ENCODE measurements at places on chromosomes 4 and X.
A peak's percentile ranks its signal among the peaks of the same experiment; 100 is the strongest.

DNA sequence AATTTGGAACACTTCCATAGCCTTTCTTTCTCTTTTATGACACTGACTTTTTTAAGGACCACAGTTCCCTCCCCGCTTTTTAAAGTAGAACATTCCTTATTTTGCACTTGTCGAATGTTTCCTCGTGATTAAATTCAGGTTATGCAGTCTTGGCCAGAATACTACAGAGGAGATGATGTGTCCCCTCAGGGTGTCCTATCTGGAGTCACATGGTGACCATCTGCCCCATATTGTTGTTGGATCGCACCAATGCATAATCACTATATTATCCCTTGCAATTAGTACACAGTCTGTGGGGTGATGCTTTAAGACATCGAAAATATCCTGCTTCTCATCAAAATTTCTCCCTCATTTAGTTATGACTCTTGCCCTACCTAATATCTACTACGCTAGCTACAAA, 27.4 kb downstream of the WDFY3 start:
- no peak for DNase-seq

- no peak for DNase-seq
These were observed 3.5 kb downstream of the ADH6 start for GRCh38 chr4:99215521-99215920.

DNA sequence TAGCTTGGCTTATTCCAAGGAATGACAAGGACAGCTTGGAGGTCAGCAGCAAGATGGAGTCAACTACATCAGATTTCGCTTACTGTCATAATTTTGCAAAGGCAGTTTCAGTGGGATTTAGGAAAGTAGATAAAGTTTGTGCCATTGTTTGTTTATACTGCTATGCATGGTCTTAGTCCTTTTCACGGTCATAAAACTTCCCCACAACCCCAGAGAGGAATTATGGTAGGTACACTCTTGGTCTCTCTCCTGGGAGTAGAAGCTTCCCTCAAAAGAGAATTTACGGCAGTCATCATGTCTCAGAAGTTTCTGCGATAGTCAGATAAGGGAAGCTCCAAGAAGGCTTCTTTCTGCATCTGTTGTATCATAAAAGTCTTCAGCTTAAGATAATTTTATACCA, 27.9 kb upstream of the HERC6 start:
- DNase-seq: no peak

DNA sequence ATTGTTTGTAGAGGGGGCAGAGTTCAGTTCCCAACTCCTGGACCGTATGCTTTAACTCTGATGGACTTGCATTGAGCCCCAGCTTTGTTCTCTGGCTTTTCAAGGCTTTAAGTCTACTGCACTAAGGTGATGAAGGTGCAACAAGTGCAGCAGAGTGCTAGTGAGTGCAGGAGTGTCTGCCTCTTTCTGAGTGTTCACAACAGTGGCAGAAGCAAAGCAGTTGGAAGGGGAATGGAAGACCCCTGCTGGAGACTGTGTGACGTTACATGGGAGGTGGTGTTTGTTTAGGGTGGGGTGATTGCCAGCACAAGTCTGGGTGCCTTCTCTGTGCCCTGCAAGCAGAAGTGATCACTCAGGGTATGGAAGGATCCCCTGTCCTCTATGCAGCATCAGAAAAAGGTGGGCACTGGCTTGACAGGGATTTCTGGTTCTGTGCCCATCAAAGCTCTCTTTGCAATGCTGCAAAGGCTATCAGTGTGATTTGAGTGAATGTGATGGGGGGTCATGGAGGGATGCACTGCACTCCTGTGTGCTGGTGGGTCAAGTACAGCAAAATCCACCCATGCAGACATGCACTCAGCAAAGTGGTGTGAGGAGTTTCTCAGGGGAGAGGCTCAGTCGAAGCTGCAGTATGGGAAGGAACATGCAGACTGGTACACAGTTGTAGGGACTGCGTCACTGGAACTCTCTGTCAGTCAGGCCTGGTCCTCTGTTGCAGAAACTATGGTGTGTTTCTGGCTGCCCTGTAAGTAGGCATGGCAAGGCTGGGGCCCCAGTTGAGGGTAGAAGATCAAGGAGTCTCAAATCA, 70.9 kb upstream of the UGT2B7 start:
- DNase-seq: no peak

DNA sequence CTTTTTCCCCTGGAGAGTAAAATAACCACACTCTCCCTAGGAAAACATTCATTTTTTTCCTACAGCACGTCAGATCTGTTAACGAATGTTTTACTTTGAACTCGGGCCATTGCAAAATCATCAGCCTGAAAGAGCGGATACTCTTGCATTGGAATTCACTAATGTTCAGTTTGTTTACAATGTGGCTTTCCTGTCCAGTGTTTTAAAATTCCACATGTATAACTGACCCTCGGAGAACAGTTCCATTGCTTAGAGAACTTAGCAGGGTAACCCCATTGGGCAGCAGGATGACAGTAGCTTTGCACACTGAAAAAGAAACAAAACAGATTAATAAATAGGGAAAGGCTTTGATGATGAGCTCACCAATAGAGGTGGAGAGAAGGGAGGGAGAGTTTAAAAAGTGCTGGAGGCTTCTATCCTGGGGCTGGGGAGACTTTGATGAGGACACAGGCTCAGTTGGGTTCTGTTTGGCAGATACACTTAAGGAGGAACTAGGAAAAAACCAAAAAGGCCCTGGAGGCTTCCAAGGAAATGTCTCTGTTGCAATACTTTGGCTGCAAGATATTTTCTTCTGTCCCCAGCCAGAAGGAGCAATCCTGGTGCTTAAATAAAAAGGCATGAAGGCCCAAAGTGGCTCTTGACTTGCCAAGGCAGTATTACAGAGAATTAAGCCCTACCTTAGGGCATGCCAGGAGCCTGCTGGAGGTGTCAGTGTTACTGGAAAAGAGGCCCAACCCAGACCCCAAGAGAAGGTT, 143.1 kb downstream of the ARSF start:
- no peak for DNase-seq

DNA sequence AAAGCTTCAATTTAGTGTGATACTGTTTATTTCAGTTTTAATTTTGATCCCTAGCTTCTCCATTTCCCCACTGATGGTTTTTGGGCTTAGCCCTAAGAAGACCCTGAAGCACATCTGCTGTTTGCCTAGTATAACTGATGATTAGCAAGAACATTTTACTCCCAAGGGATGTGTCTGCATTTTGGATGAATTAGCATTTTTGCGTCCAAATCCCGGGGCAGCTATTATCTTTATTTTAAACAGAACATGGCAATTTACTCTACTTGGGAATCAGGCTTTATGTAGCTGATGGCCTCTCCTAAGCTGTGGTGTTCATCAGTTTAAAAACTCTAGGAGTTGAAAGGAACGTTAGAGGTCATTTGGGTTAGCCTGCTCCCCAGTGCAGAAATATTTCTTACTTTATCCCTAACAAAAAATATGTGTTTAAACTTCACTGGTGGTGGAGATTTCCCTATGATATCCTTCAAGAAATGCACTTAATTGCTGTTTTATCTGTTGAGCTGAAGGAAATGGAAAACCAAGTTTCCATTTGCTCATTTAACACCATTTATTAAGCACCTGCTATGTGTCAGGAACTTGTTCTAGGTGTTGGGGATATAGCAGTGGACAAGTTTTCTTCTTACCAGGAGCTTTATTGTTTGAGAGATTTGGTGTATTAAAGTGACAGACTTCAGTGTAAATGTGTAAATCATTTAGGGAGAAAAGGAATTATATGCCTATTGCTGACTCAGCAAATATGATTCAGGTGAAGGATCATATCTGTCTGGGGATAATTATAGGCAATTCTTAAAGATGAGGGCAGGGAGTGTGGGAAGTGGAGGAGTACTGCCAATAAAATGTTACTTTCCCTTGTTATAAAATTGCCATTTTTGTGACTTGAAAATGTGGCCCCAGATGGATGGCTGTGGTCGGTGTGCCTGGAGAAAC, 3.4 kb downstream of the SEPTIN11 start:
- DNase-seq: no peak

- no peak for DNase-seq
These were observed 8.6 kb downstream of the FAM200B start for GRCh38 chr4:15690020-15690809.

DNA sequence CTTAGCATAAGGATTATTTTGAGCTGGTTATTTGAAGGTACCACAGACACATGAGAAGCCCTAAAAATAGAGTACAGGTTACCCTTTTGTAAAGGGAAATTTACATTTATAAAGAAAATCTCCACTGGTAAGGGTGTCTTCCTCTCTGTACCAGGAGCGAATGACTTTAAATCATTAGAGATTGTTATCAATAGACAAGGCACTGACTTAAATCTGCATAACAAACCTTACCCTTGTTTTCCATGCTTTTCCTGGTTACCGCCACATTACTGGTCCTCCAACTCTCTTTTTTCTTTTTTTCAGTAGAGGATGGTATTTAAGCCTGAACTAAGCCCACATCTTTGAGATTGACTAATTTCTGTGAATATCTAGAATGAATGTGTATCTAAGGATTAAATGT, 129.8 kb downstream of the SLC7A11 start:
- no peak for DNase-seq

GRCh38 chrX:9729171-9729885, 36.3 kb downstream of the GPR143 start:
- DNase-seq: no peak

GRCh38 chr4:41692717-41693345, 55.7 kb downstream of the PHOX2B start:
- peak; percentile 4 for DNase-seq

DNA sequence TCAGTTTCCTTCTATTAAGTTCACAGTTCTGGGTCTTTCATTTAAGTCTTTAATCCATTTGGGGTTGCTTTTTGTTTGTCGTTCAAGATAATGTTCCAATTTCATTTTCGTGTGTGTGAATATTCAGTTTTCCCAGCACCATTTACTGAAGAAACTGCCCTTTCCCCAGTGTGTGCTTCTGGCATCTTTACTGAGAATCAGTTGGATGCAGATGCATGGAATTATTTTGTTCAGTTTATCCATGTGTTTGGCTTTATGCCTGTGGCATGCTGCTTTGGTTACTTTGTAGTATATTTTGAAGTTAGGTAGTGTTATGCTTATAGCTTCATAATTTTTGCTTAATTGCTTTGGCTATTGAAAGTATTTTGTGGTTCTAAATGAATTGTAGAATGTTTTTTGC, 163.8 kb upstream of the HDX start:
- DNase-seq: no peak

GRCh38 chr4:71275570-71275969, 63.2 kb upstream of the SLC4A4 start:
- no peak for DNase-seq

GRCh38 chr4:41944089-41944488, 8.9 kb downstream of the TMEM33 start:
- DNase-seq: no peak

DNA sequence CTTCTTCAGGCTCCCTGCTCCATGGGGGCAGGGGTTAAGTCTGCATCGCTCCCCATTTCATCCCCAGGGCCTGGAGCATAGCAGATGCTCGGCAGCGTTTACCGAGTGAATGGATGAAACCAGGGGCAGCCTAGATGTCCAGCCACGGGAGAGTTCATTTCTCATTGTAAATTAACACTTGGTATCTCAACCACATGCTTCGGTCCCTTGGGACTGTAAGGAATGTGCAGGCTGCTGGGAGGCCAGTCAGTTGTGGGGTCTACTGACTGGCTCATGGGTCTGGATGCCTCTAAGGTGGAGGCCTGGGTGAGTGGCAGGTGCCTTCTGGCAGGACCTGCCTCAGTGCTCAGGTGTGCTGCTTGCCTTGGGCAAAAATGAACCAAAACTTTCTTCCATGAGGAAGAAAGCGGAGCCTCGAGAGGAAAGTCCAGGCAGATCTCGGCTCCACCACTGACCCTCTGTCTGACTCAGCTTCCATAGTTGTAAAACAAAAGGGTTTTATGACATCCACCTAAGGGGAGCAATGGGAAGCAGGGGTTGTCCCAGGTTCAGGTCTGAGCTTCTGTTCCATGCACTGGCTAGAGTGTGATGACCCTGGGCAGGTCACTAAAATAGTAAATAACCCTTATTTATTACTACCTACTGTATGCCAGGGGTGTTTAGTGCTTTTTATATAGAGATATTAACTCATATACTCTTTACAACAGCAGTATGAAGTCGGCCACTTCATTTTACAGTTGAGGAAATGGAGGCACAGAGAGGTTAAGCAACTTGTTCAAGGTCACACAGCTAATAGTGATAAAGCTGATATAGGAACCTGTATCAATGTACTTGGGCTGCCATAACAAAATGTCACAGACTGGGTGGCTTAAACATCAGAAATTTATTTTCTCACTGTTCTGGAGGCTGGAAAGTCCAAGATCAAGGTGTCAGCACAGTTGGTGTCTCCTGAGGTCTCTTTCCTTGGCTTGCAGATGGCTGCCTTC, 144.3 kb upstream of the STX18 start:
- DNase-seq: no peak

GRCh38 chrX:40170830-40171512, 73.2 kb upstream of the BCOR start:
- no peak for DNase-seq

DNA sequence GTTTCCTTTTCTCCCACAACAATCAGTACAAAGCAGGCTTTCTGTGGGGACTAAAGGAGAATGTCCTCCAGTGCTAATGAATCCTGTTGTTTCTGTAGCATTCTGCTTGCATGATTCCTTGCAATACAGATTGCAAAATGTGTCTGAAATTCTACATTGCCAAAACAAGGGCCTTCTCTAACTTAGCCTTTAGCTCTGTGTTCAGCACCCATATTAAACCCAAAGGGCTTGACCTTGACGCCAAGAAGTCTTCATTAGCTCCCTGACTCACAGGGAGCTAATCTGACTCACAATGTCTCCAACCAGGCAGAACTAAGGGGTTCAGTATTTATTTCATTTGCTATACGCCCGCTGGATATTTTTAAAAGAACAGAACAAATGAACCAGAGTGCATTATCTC, 241.4 kb upstream of the CLNK start:
- no peak for DNase-seq

- DNase-seq: no peak
These were observed 1.5 kb upstream of the NDNF start for GRCh38 chr4:121073672-121074381.

GRCh38 chrX:123906557-123907316, 46.9 kb downstream of the XIAP start:
- no peak for DNase-seq

GRCh38 chrX:47563801-47564315, 2.9 kb downstream of the ARAF start:
- no peak for DNase-seq

- no peak for DNase-seq
These were observed 178.9 kb downstream of the CENPC start for GRCh38 chr4:67366311-67366861.

DNA sequence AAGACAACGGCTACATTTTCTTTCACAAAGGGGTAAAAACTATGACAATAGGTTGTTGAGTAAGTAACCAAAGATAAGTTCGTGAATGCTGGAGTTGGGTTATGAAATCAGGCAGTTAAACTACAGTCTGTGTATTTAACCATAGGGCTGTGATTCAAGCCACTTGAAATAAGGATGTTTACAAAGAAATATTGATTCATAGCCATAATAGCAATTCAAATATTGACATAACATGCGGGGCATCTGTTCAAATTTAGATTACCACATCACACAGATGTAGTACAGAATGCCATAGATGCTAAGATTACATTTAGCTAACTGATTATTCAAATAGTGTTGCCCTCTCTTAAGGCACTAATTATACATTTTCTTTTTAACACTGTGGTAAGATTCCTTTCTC, 364.1 kb downstream of the FSTL5 start:
- DNase-seq: no peak

GRCh38 chrX:47560179-47560933, 649 bp upstream of the ARAF start:
- DNase-seq: no peak

- no peak for DNase-seq
These were observed 201.6 kb downstream of the CPE start for GRCh38 chr4:165580351-165580905.

Measured in GOT3 (cell line).